ENCODE measurements at places on chromosomes 11 and 22. TPM values are rescaled to one million over a fixed set of nuclear protein-coding genes. Genes with fewer than 3 reads are reported as not detected.

The MPZL3 gene
- 1.9 TPM for total RNA-seq

The TBX10 gene
- total RNA-seq, result not detected

The LRRC32 gene
- total RNA-seq, result 2.3 TPM

The SUSD2 gene
- total RNA-seq, result 8.9 TPM

The OR5A1 gene
- not detected for total RNA-seq
